PC-9 (cell line): ENCODE measurements at places on chromosomes 6 and 20. TPM values are rescaled to one million over a fixed set of nuclear protein-coding genes. Genes with fewer than 3 reads are reported as not detected.

GRCh38 chr20:48342822-48343513, 484.8 kb downstream of the PREX1 start:
- no peaks in the 10 kb centered on the region for H3K27me3 ChIP-seq
- H3K27ac ChIP-seq: no peak overlapping the region
- H3K4me1 ChIP-seq: peaks cover 18% of the 10 kb centered on the region
- no peak for DNase-seq
- no peaks in the 10 kb centered on the region for H3K36me3 ChIP-seq

- H3K4me3 ChIP-seq: no peak overlapping the region
- no peaks in the 10 kb centered on the region for H3K36me3 ChIP-seq
- no peak for DNase-seq
- no peak overlapping the region for H3K27ac ChIP-seq
- H3K27me3 ChIP-seq: peaks cover 72% of the 10 kb centered on the region
- H3K4me1 ChIP-seq: no peaks in the 10 kb centered on the region
Observed at GRCh38 chr20:53379014-53379832, 214.4 kb downstream of the ZNF217 start.

GRCh38 chr6:145882121-145882531, 67.5 kb upstream of the FBXO30 start:
- H3K36me3 ChIP-seq: no peaks in the 10 kb centered on the region
- no peaks in the 10 kb centered on the region for H3K4me1 ChIP-seq

DNA sequence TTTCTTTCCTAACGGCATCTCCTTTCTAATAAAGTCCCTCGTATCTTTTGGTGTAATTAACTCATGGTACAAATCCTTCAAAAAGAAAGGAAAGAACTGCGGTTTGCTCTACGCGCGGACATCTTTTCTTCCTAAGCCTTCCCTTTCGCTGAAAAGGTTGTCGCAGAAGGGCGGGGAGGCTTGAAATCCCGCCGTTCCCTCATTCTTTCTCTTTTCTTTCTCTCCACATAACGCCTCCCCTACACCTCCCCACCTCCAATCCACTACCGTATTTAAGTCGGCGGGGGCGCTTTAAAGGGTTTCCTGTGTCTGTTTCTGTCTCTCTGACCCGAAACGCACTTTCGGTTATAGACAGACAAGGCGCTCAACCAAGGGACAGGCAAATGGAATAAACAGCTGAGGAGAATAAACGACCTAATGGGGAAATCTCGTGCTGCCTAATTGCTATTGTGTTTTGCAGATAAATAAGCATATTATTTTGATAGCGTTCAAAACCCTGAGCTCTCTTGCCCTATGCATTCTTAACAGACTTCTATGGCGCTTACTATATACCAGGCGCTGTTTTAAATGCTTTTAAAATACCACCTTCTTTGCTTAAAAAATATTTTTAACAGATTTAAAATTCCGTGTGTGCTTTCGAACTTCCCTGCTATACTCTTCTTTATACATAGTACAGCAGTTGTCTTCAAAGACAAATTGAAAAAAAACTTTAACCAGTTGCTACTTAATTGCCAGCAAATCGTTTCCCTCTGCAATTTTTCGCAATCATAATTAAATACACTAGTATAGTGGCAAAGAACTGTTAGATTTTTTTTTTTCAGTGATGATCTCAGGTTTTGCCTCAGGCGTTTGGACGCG, 2.5 kb upstream of the HEY2 start:
- peak; percentile 74 for DNase-seq
- no peaks in the 10 kb centered on the region for H3K36me3 ChIP-seq
- peak overlapping the region; percentile 92 for H3K4me3 ChIP-seq
- H3K4me1 ChIP-seq: peaks cover 20% of the 10 kb centered on the region

GRCh38 chr6:87575423-87575822, 14.4 kb downstream of the RARS2 start:
- H3K27me3 ChIP-seq: no peaks in the 10 kb centered on the region
- DNase-seq: no peak
- H3K36me3 ChIP-seq: no peaks in the 10 kb centered on the region
- H3K4me1 ChIP-seq: no peaks in the 10 kb centered on the region
- no peak overlapping the region for H3K27ac ChIP-seq

GRCh38 chr20:17619351-17620093, 49.6 kb downstream of the DSTN start:
- no peak overlapping the region for H3K4me3 ChIP-seq
- no peak overlapping the region for H3K27ac ChIP-seq
- no peaks in the 10 kb centered on the region for H3K27me3 ChIP-seq
- H3K4me1 ChIP-seq: no peaks in the 10 kb centered on the region
- no peak for DNase-seq

- no peak overlapping the region for H3K27ac ChIP-seq
- no peak overlapping the region for H3K4me3 ChIP-seq
- H3K27me3 ChIP-seq: peaks cover 63% of the 10 kb centered on the region
Observed at GRCh38 chr20:20799716-20800312, 87.4 kb upstream of the RALGAPA2 start.

DNA sequence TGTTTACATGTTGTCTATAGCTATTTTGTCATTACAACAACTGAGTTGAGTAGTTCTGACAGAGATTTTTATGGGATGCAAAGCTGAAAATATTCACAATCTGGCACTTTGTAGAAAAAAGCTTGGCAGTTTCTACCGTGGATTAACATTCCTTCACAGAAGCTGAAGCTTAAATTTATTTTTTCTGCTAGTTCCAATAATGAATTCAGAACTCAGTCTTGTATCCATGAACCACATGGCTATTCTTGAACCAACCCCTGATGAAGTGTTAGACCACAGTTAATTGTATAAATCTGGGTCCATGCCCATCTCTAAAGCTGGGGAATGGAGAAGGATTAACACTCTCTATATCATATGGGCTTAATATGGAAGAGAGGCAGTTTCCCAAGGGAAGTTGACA, 743.8 kb upstream of the FLRT3 start:
- no peak overlapping the region for H3K27ac ChIP-seq
- no peak for DNase-seq
- H3K4me1 ChIP-seq: no peaks in the 10 kb centered on the region
- no peaks in the 10 kb centered on the region for H3K36me3 ChIP-seq

DNA sequence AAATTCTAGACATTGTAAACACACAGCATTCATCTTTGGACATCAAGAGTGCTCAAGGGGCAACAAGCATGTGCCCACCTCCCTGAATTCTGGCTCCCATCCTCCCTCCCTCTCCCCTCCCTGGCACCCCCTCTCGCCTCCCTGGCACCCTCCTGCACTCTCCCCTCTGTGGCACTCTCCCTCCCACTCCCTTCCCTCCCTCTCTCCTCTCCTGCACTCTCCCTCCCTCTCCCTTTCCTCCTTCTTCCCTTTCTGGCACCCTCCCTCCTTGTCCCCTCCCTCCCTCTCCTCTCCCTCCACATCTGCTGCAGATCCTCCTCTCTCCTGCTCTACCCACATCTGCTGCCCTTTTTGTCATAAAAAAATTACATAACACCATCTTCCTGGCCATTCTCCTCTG, 113.0 kb upstream of the SLC22A23 start:
- H3K27me3 ChIP-seq: no peaks in the 10 kb centered on the region
- no peak overlapping the region for H3K4me3 ChIP-seq
- H3K4me1 ChIP-seq: no peaks in the 10 kb centered on the region
- no peak for DNase-seq
- H3K36me3 ChIP-seq: no peaks in the 10 kb centered on the region
- H3K27ac ChIP-seq: no peak overlapping the region

DNA sequence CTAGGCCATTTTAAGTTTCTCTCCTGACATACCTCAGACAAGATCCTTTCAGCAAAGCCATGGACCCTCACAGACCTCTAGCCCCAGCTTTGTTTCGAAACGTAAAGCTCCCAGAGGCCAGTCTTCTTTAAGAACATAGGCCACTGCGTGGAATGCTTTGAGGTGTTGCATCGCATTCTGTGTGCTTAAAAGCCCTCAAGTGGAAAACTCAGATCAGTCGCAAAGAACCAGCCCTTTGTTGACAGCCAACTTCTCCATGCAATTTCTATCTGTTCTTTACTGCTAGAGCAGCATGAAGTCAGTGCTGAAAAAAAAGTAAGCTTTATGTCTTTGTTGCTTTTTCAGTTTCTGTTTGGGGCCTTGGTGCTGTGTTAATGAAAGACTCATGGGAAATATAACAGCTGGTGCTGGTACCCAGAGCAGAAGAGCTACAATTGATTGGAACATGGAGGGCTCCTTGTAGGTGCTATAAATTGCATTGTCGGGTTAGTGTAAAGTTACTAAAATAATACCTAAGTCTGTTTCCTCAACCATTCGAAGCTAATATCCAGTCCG, 142.6 kb downstream of the MAP3K7 start:
- H3K27ac ChIP-seq: no peak overlapping the region
- no peak overlapping the region for H3K4me3 ChIP-seq
- H3K36me3 ChIP-seq: no peaks in the 10 kb centered on the region
- no peaks in the 10 kb centered on the region for H3K4me1 ChIP-seq

DNA sequence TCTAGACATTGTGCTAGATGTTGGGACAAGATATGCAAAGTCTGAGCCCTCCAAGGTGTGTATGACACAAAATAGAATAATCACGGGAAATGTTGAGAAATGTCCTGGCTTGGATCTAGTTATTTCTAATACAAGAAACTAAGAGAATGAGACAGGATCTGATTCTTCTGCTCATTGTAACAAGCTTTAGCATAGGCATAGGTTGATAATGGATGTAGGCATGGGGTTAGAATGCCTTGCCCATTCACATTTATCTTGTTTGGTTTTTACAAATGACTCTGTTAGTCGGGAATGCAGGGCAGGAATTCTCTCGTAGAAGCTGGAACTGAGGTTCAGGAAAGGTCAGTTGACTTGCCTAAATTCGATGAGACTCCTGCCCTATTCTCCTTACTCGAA, 1.5 kb upstream of the SLC26A8 start:
- H3K4me3 ChIP-seq: no peak overlapping the region
- no peak for DNase-seq
- no peaks in the 10 kb centered on the region for H3K27me3 ChIP-seq
- H3K36me3 ChIP-seq: no peaks in the 10 kb centered on the region

- H3K4me1 ChIP-seq: peaks cover 10% of the 10 kb centered on the region
- DNase-seq: no peak
- H3K27ac ChIP-seq: no peak overlapping the region
- 0 out of 2 replicates have a peak, but pooled peaks cover 3% of the 10 kb centered on the region for H3K27me3 ChIP-seq
- no peak overlapping the region for H3K4me3 ChIP-seq
- H3K36me3 ChIP-seq: no peaks in the 10 kb centered on the region
Observed at GRCh38 chr6:167782698-167783517, 43.8 kb upstream of the AFDN start.

DNA sequence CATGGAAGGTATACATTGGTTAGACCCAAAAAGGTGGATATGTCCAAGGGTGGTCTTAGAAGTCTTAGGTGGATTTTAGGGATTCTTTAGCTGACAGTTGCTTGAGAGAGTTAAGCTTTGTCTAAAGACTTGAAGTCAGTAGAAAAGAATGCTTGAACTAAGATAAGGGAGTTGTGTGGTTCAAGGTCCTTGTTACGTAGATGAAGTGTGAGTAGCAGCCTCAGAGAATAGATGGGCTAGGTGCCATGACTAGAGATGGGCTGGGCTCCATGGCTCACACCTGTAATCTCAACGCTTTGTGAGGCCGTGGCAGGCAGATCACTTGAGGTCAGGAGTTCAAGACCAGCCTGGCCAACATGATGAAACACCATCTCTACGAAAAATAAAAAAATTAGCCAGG, 1.7 kb downstream of the SHLD1 start:
- H3K27ac ChIP-seq: no peak overlapping the region
- H3K4me3 ChIP-seq: peak overlapping the region; percentile 71; the same call in 1 of the 2 replicates
- no peaks in the 10 kb centered on the region for H3K36me3 ChIP-seq
- peaks cover 13% of the 10 kb centered on the region for H3K4me1 ChIP-seq
- no peaks in the 10 kb centered on the region for H3K27me3 ChIP-seq

DNA sequence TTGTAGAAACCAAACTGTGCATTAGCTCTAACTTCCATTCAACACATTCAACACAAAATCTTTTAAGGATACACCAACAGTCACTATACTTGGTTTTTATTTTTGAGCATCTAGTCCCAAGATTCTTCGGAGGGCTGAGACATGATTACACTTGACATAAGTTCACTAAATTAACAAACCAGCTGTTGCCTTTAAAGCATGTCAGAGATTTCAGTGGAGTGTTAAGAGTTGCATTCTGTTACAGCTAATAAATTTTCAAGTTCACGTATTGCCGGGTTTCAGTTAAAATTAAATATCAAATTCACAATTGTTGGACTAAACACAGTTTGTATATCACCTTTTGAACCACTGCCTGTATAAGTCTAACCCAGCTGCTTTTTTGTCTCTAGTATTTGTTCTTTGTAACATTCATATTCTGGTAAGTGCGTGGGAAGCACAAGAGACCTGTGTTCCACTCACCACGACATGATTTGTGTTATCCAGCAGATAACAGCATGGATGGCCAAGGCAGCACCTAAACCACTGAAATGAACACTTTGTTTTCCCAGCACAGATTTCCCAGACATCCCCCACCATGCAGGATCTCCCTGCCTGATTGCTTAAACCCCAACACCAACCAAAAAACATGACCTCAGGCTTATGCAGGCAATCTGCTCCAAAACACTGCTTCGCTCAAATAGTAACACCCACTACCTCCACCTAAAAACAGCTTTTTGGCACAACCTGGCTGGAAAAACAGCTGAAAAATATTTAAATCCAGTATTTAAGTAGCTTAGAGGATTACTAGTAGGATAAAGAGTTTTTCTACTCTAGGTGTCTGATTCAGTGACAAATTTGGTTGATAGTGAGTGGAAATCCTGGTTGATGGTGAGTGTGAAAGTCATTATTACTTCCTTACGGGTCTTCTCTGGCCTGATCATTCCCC, 286.5 kb upstream of the NT5E start:
- H3K4me3 ChIP-seq: no peak overlapping the region
- no peaks in the 10 kb centered on the region for H3K4me1 ChIP-seq
- no peaks in the 10 kb centered on the region for H3K36me3 ChIP-seq
- H3K27me3 ChIP-seq: no peaks in the 10 kb centered on the region
- no peak overlapping the region for H3K27ac ChIP-seq

DNA sequence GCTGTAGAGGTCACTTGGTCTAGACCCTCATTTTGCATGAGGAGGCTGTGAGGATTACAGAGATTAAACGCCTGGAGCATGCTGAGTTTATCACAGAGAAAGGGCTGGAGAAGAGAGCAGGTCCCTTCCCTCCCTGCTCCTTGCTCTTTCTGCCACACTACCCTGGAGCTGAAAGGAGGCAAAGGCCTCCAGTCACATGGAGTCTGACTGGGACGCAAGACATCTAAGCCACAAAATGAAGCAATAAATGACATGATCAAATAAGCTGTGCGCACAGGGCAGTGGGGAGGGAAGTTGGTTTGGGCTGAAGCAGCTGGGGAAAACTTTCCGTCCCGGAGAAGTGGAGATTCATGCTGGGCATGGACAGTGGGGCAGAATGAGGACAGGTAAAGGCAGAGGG, 33.3 kb downstream of the ATXN1 start:
- no peak overlapping the region for H3K27ac ChIP-seq
- H3K4me1 ChIP-seq: peaks cover 25% of the 10 kb centered on the region
- no peak for DNase-seq
- no peaks in the 10 kb centered on the region for H3K36me3 ChIP-seq

MAK gene
- total RNA-seq: 0.85 and 1.6 TPM in 2 replicates

SEMG1 gene
- total RNA-seq: not detected in 2 replicates

GLP1R gene
- total RNA-seq: not detected in 2 replicates

LTA gene
- total RNA-seq: not detected in 2 replicates

PKIB gene
- total RNA-seq: 4.8 and 7.0 TPM in 2 replicates

GGTLC1 gene
- total RNA-seq: 0.43 and 0.63 TPM in 2 replicates

ENPP5 gene
- total RNA-seq: 8.0 and 9.1 TPM in 2 replicates

PPP1R16B gene
- 0.05 TPM in 1 of 2 replicates, not detected in the other for total RNA-seq
